ENCODE measurements at places on chromosomes 4 and X. TPM values are rescaled to one million over a fixed set of nuclear protein-coding genes. Genes with fewer than 3 reads are reported as not detected.

DNA sequence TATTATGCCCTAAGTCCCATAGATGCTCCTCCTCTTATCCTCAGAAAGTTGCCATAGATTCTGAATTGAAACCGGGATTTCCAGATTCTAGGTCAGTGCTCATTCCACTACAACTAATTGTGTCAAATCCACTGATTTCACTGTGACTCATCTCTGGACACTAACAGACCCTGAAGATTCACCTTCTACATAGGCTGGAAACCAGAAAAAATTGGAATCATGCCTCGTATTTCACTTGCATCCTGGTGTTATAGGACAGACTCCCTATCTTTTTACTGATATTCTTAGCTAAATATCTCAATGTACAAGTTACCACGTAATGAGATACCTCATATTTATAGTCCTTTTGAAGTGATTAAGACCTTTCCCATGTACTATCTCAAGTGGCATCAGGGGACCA is 36.7 kb downstream of the CLNK start:
- H3K27me3 ChIP-seq, result no peaks in the 10 kb centered on the region
- H3K4me1 ChIP-seq, result no peaks in the 10 kb centered on the region
- H3K27ac ChIP-seq, result no peak overlapping the region
- H3K4me3 ChIP-seq, result no peak overlapping the region
- no peaks in the 10 kb centered on the region for H3K36me3 ChIP-seq

PPP1R2C gene
- not detected for total RNA-seq

DNA sequence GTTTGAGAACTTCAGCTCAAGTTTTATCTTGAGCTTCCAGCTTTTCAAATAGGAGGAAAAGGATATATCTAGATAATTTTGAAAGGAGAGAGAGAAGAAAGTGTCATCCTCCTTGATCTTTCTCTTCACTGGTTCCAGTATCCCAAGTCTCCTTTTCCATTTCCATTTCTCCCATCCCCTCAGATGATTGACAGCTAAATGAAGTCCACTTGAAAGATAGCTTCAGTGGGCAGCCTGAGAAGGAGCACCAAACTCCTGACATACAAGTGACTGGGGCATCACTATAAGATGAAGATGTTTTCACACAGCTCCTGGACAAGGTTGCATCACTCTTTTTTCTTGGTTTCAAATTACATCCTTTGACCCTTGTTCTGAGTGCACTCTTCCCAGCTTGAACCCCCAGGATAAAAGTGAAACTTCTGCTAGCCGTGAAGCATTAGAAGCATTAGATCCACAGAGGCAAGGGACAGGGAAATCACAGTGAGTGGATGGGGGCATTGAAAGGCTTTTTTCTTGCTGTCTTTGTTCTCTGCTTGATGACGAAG is 17.5 kb upstream of the MAGEA10 start:
- H3K27me3 ChIP-seq, result peaks cover 4% of the 10 kb centered on the region
- H3K4me3 ChIP-seq, result no peak overlapping the region
- no peak overlapping the region for H3K27ac ChIP-seq
- H3K4me1 ChIP-seq, result no peaks in the 10 kb centered on the region
- no peak for DNase-seq

- peak; percentile 75 for DNase-seq
- H3K27ac ChIP-seq, result no peak overlapping the region
- H3K4me3 ChIP-seq, result no peak overlapping the region
Observed at GRCh38 chr4:742742-743311, 37.2 kb downstream of the PCGF3 start.

DNA sequence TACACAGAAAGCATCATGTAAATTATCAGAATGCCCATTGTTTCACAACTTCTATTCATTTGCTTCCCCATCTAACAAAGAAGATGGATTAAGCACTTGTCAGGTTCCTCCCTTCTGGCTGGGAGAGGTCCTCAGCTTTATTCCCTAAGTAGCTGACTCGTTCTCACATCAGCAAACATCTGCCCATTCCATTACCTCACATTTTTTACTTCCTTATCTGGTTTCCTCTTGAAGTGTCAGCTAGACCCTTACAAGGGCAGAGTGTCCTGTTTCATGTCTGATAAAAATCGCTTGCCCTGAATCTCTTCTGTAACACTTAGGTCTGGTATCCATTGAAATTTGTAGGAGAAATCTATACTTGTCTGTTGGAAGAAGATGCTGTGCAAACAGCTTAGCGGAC is 34.7 kb downstream of the TMPRSS11A start:
- H3K36me3 ChIP-seq, result no peaks in the 10 kb centered on the region
- H3K27me3 ChIP-seq, result no peaks in the 10 kb centered on the region
- H3K4me1 ChIP-seq, result no peaks in the 10 kb centered on the region
- no peak overlapping the region for H3K27ac ChIP-seq
- H3K4me3 ChIP-seq, result no peak overlapping the region
- no peak for DNase-seq

- H3K27ac ChIP-seq, result peak overlapping the region; percentile 99
- H3K27me3 ChIP-seq, result no peaks in the 10 kb centered on the region
- peak; percentile 40 for DNase-seq
- H3K4me3 ChIP-seq, result peak overlapping the region; percentile 24
Observed at GRCh38 chrX:48956728-48957414, 536 bp downstream of the OTUD5 start.

SGMS2 gene
- 52.3 TPM for total RNA-seq

GRCh38 chrX:37815366-37815765 is 32.0 kb downstream of the DYNLT3 start:
- H3K27ac ChIP-seq, result no peak overlapping the region
- no peak for DNase-seq
- no peaks in the 10 kb centered on the region for H3K4me1 ChIP-seq

PABPC4L gene
- total RNA-seq, result 0.30 TPM

DNA sequence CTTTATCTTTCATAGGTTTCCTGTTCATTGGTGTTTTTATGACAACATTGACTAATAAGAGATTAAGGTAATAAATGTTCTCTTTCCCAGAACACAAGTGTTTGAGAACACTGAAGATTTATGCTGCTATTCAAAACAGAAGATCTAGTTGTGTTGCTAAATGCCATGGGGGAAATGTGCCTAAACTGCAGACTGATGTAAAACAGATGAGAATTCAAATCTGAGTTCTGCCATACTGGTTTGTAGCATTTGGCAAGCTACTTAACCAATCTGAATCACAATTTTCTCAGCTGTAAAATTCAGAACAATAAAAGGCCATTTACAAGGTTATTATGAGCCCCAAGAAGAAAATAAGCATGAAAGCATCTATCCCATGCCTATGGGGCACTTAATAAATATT is 2.3 kb downstream of the SLC10A6 start:
- no peaks in the 10 kb centered on the region for H3K4me1 ChIP-seq
- H3K27me3 ChIP-seq, result no peaks in the 10 kb centered on the region
- no peaks in the 10 kb centered on the region for H3K36me3 ChIP-seq
- no peak overlapping the region for H3K27ac ChIP-seq

DNA sequence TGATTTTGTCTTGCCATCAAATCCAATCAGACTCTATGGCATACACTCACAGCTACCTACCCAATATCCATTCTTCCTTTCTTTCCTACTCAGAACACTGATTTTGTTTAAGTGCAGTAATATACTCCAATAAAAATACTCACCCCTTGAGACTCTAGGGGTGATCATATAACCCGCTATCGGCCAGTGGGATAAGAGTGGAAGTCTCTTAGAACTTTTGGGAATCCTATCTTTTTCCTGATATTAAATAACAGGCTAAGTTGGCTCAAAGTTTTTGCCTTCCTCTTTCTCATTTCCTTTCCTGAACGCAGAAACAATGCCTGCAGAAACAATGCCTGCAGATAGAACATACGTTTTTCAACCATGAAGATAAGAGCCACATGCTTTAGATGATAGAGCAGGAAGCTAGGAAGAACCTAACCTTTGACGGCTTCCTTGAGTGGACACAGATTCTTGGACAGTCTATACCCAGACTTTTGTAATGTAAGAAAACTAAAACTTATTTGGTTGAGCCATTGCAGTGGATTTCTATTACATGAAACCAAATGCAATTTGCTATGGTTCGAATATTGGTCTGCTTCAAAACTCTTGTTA is 373.8 kb downstream of the STIM2 start:
- no peak overlapping the region for H3K4me3 ChIP-seq
- H3K36me3 ChIP-seq, result no peaks in the 10 kb centered on the region
- H3K27me3 ChIP-seq, result no peaks in the 10 kb centered on the region
- no peak overlapping the region for H3K27ac ChIP-seq

DNA sequence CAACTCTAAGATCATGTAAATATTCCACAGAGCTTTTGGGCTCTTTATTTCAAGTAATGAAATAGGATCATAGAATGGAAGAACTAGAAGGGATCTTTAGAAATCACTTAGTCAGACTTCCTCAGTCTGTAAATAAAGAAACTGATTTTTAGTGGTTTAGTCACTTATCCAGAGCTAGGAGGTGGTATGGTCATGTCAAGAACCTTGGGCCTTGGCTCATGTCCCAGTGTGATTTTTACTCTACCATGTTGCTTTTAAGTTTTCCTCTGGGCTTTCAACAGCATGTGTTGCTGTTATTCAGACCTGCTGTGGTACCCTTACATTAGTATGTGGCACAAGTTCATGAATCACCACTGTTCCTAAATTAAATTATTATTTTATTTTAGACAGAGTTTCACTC is 184.9 kb downstream of the FRAS1 start:
- no peak for DNase-seq
- H3K27ac ChIP-seq, result no peak overlapping the region
- H3K4me3 ChIP-seq, result no peak overlapping the region
- H3K27me3 ChIP-seq, result no peaks in the 10 kb centered on the region

NDST3 gene
- not detected for total RNA-seq

DNA sequence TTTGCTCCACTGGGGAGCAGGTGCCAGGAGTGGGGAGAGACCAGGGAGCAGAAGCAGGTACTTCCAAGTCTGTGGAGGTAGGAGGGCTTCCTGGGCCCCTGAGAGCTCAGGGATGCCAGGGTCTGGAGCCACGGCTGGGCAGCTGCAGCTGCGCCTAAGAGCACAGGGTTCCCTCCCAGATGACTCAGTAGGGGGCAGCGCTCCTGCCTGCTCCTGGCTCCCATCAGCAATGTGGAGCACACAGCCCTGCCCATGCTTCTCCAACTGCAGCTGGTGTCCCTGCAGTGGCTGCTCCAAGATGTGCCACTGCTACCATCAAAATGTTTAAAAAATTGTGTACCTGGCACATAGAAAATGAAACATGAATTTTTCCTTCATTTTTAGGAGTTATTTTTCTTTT is 1028.2 kb downstream of the PCDH7 start:
- no peaks in the 10 kb centered on the region for H3K27me3 ChIP-seq
- no peaks in the 10 kb centered on the region for H3K4me1 ChIP-seq
- H3K27ac ChIP-seq, result no peak overlapping the region
- no peaks in the 10 kb centered on the region for H3K36me3 ChIP-seq
- DNase-seq, result no peak

DNA sequence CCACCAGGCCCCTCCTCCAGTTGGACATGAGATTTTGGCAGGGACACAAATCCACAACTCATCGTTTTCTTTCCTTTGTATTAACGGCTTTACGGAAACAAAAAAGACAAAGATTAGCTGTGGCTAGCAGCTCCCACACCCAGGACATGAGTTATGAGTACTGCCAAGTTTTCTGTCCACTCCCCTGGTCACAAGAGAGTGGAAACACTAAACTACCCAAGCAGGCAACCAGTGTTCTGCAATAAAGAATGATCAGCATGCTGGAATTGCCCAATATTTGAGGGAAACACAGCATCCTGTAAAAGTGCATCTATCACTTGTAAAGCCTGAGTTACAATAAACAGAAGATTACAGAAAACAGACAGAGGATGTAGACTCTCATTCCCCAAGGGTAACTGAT is 358.4 kb downstream of the NLGN4X start:
- no peaks in the 10 kb centered on the region for H3K4me1 ChIP-seq
- H3K27ac ChIP-seq, result no peak overlapping the region
- no peaks in the 10 kb centered on the region for H3K36me3 ChIP-seq
- peak; percentile 2 for DNase-seq
- H3K4me3 ChIP-seq, result no peak overlapping the region
- no peaks in the 10 kb centered on the region for H3K27me3 ChIP-seq

DNA sequence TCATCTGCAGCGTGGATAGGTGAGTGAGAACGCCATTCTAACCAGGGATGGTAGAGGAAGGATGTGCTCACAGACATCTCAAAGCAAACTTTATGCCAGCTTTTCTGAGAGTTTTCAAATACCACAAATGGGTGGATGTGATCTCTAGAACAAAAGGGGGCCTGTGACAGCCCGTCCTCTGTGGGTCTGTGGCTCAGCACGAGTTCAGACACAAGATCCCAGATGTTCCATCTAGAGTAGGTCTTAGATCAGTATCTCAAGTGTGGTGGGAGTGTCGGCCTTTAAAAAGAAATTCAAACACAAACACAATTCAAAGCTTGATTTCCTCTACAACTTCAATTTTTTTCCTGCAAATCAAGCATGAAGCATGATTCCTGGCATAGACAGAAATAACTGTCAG is 22.8 kb downstream of the QDPR start:
- H3K4me1 ChIP-seq, result no peaks in the 10 kb centered on the region
- no peaks in the 10 kb centered on the region for H3K36me3 ChIP-seq
- DNase-seq, result no peak
- H3K4me3 ChIP-seq, result no peak overlapping the region

GRCh38 chr4:75916091-75916661 is 13.9 kb upstream of the PPEF2 start:
- H3K27me3 ChIP-seq, result no peaks in the 10 kb centered on the region
- H3K27ac ChIP-seq, result no peak overlapping the region
- H3K4me3 ChIP-seq, result no peak overlapping the region
- H3K36me3 ChIP-seq, result no peaks in the 10 kb centered on the region

DNA sequence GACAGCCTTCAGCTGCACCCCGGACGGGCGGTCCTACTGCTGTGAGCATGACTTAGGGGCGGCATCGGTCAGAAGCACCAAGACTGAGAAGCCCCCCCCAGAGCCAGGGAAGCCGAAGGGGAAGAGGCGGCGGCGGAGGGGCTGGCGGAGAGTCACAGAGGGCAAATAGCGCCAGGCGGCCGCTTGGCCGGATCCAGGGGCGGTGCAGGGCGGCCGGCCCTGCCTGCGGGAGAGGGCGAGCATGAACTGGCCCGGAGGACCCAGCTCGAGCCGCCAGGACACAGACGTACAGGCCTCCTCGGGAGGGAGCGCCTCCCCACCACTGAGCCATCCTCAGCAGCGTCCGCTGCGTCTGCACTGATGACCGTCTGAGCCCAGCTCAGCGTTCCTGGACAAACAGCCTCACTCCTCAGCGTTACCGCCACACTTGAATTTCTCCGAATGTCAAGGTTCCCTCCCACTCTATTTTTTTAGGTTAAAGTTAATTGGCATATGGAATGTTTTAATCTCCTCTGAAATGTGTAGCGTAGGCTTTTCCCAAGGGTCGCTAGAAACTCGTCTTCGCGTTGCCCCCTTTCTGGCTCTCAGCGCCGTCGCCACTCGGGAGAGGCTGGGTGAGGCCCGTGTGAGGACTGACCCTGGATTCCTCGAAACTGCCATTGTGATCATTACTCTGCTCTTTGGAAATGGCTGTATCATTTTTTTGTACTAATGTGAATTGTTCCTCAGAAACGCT is 29.9 kb downstream of the NELFA start:
- no peaks in the 10 kb centered on the region for H3K36me3 ChIP-seq
- no peaks in the 10 kb centered on the region for H3K4me1 ChIP-seq

XAGE1A gene
- total RNA-seq, result not detected
